ENCODE measurements at places on chromosomes 16 and 17.

GRCh38 chr17:11598274-11599221 lies at the start of gene DNAH9:
Gene DNAH9 (plus strand): TSS chr17:11598470. CDS start chr17:11598499, 29 bp downstream.
- no peak for DNase-seq

- no peak for DNase-seq
Observed at GRCh38 chr16:915546-915945, 55.2 kb downstream of the LMF1 start.

- no peak for DNase-seq
Observed at GRCh38 chr17:45939395-45939794, 45.0 kb downstream of the MAPT start.

DNA sequence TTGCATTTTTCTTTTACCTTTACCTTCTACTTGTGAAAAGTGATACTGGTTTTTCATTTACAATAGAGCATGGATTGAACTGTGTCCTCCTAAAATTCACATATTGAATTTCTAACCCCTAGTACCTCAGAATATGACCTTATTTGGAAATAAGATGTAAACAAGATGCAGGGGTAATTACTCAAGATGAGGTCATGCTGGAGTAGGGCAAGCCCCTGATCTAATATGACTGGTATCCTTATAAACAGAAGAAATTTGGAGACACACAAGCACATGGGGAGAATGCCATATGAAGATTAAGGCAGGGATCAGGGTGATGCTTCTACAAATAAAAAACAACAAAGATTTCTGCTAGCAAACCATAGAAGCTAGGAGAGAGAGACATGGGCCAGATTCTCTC lies 12.2 kb downstream of the MYH13 start:
- no peak for DNase-seq

DNA sequence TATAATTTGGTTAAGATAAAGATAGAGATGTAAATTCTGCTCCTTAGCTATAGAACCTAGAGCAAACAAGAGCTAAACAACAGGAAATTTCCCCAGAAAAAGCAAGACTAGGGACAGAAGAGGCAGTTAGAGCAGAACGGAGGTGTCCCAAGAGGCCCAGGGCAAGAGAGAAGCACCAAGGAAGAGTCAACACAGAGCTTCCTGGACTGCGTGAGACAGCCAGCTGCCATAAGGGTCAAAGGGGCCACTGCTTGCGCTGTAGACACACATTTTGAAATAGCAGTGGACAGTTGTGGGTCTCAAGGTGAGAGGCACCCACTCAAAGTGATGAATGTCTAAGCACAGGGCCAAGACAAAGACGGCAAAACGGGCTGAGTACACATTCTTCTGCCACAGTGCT lies 156.6 kb downstream of the PARN start:
- no peak for DNase-seq

GRCh38 chr17:64186171-64187092 lies 56.5 kb upstream of the ERN1 start:
- no peak for DNase-seq

DNA sequence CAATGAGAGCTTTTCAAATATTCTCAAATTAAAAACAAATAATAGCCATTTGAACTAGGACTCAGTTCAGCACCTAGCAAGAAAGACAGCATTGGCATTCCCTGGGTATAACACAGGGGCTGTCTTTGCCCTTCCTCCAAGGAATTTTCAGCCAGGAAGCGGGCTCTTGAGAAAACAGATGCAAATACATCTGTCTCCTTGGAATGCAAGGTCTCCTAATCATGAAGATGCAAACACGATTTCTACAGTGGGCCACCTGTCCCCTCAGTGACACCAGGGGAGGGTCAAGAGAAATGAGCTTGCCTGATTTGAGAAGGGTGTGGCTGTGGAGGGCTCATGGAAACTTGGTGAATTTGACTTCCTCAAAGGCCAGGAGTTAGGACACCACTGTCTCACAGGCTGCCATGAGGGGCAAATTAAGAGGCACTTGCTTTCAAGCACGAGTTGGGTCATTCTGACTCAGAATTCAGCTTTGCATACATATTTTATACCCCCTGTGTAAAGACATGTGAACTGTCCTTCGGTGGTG lies 24.5 kb upstream of the SUPT4H1 start:
- no peak for DNase-seq

DNA sequence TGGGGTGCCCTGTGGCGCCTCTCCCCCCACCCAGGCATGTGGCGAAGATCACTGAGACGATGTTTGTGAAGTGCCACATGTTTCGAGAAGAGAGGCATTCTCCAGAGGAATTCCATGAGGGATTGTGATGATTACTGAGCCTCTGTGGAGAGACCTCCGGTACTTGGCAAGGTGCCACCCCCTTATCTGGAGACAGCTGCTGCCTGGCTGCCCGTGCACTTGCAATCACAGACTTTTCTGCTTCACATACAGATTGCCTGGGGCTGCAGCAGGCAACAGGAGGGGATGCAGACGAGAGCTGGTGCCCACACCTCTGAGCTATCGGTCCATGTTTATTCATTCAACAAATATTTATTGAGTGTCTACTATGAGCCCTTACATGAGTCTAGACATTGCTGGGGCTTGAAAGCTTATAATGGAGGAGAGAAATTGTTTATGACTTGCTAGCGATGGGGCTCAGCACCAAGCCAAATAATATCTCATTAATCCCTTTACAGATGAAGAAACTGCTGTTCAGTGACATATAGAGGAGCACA lies 317.2 kb upstream of the ZFHX3 start:
- no peak for DNase-seq

DNA sequence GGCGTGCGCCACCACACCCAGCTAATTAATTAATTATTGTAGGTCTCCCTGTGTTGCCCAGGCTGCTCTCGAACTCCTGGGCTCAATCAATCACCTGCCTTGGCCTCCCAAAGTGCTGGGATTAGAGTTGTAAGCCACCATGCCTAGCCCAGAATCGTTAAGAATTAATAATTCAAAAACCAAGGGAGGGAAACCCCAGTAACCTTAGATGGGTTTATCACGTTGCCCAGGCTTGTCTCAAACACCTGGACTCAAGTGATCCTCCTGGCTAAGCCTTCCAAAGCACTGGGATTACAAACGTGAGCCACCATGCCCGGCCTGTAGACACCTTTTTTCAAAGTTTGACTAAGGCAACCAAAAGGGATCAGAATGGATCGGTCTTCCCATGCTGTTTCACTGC lies 21.6 kb downstream of the CD300LF start:
- no peak for DNase-seq

GRCh38 chr16:23333034-23333579 lies 31.0 kb downstream of the SCNN1B start:
- no peak for DNase-seq

DNA sequence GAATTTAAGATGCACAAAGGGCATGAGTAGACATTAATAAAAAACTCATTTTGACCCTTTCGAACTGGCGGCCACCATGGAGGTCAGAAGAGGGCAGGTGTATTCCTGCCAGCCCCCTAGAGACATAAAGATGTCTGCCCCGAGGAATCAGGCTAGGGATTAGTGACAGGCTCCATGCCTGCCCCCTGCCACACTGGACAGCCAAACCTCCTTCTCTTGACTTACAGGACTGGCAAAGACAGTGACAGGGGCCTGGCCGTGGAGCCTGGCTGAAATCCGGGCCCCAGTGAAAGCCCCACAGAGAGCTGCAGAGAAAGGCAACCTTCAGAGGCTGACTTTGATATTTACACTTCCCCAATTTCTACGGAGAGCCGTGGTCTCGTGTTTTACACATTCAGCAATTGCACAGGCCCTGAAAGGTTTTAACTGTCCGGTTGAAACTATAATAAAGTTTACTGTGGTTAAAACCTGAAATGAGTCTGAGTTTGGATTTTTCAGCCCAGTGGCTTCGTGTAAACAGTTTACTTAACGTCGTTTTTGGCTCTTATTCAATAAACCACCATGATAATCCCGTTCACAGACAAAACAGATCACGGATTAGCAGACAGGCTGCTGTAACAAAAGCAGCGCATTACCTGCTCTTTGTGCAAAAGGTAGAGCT lies 243.9 kb upstream of the MYOCD start:
- DNase-seq, result no peak

DNA sequence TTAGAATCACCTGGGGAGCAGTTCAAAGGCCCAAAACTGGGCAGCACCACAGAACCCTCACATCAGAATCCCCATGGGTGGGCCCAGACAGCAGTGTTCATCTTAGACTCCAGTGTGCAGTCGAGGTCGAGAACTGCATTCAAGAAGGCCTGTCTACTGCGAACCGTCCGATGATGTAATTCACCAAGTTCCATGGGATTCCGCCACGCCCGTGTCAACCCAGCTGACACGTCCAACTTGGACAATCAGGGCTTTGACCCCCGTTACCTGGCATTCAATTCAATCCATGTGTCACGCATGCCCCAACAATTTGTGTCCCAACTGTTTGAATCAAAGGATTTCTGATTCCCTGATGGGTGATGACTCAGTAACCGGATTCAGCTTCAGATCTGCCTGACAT lies 9.2 kb downstream of the HSBP1 start:
- DNase-seq, result no peak

DNA sequence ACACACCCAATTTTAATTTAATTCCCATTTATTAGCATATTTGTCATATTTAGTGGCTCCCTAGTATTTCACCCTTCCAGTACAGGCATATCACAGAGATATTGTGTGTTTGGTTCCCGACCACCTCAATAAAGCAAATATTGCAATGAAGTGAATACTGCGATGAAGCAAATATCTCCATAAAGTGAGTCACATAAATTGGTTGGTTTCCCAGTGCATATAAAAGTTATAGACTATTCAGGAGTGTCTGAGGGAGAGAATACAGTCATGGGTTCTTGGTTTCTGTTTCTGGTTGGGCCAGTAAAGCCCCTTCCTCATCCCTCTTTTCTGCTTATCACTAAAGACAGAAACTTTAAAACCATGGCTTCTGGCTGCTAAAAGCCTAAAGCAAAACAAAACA lies 295.4 kb upstream of the AXIN2 start:
- no peak for DNase-seq

DNA sequence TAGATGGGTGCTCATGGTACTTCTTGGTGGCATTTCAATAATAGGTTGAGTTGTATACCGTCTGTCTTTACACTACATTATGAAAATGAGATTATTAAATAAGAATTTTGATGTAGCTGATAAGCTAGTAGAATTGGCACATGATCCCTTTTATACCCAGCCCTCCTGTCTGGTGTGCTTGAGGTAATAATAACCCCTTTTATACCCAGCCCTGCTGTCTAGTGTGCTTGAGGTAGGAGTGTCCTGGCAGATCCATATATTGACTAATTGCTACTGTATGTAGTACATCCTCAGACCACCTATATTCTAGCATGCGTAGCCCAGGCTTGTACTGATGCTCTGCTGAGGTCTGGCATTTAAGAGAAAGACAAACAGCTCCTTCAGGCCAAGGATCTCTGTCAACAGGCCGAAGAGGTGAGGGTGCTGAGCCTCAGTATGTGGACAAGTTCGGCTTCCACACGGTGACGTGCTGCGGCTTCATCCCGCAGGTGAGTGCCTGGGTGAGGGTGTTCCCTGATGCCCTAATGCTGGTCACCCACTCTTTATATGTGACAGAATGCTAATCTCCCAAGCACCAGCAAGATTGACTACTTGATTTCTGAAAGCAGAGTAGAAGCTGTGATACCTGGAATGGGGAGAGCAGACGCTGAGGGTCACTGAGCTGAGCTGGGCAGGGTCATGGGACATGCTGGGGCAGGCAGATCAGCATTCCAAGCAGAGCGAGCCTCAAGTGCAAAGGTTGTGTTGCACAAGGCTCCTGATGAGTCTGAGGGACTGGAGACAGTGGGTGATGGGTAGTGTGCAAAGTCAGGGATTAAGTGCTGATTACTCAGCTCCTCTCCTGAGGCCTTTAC lies 5.7 kb downstream of the FN3K start:
- no peak for DNase-seq
